Tibial nerve (tissue), 4 donors: ENCODE measurements at places on chromosomes 16 and 17.
A peak's percentile ranks its signal among the peaks of the same experiment; 100 is the strongest.

DNA sequence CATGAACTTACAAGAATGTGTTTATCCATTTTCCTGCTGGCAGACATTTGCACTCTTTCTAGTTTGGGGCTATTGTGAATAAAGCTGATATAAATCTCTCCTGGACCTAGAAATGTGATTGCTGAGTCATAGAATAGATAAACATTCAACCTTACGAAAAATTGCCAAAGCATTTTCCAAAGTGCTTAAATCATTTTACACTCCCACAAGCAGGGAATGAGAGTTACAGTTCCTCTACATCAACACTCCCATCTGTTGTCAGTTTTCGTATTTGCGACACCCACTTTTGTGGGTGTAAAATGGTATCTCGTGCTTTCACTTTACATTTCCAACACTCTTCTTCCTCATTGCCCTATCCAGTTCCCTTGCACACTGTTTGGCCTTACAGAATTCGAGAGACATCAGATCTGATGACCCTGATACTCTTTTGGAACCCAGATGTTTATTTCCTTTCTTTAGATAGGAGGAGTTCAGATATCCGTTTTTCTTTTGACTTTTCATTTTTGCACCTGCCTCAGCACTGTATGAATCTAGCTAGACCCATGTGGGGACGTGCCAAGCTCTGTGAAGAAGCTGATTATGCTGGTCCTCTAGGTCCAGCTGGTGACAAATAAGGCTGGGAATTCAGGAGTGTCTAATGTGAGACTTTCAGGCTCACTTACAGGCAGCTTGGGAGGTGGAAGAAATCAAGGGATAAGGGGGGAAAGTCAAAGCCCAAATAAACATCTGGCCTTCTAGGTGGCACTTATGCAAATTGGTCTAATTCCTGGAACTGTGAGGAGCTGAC, 14.0 kb downstream of the SOX9 start:
- H3K27ac ChIP-seq: no peak overlapping the region
- DNase-seq: no peak
- no peak overlapping the region for H3K4me3 ChIP-seq
- H3K4me1 ChIP-seq: no peaks in the 10 kb centered on the region
- H3K36me3 ChIP-seq: no peaks in the 10 kb centered on the region

- H3K27me3 ChIP-seq: no peaks in the 10 kb centered on the region
- H3K4me1 ChIP-seq: no peaks in the 10 kb centered on the region
- peak; percentile 19 for DNase-seq
- H3K4me3 ChIP-seq: no peak overlapping the region
- H3K36me3 ChIP-seq: no peaks in the 10 kb centered on the region
Measured at GRCh38 chr16:73794994-73795393, 501.6 kb upstream of the PSMD7 start.

DNA sequence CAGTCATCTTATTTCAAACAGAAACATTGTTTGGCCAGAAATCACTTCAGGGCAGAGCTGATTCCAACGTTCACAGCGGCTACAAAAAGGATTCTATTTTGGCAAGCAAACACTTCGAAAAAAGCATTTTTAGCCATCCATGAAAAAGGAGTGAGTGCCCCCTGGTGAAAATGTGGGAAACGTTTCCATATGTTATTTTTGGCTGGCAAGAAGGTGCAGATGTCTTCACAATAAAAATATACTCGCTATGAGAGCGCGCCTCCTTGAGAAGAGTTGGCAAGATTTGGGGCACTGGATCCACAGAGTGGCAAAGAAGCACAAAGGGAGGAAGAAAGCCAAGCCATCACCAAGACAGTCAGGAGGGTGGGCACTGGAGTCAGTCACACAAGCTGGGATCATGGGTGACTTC, 191.1 kb downstream of the CHD9NB start:
- H3K4me1 ChIP-seq: no peaks in the 10 kb centered on the region
- no peak overlapping the region for H3K27ac ChIP-seq
- H3K4me3 ChIP-seq: no peak overlapping the region
- H3K27me3 ChIP-seq: no peaks in the 10 kb centered on the region
- no peak for DNase-seq

- no peak within 1 kb of the TSS for H3K27ac ChIP-seq
- H3K36me3 ChIP-seq: no peaks in the 10 kb centered on the region
- H3K4me3 ChIP-seq: no peak within 1 kb of the TSS
- H3K4me1 ChIP-seq: no peaks in the 10 kb centered on the region
- no peak for DNase-seq
Measured at GRCh38 chr17:18377437-18378204, at the start of gene EVPLL. Gene EVPLL (plus strand): TSS chr17:18377778. CDS start chr17:18380938, 3,160 bp downstream.

DNA sequence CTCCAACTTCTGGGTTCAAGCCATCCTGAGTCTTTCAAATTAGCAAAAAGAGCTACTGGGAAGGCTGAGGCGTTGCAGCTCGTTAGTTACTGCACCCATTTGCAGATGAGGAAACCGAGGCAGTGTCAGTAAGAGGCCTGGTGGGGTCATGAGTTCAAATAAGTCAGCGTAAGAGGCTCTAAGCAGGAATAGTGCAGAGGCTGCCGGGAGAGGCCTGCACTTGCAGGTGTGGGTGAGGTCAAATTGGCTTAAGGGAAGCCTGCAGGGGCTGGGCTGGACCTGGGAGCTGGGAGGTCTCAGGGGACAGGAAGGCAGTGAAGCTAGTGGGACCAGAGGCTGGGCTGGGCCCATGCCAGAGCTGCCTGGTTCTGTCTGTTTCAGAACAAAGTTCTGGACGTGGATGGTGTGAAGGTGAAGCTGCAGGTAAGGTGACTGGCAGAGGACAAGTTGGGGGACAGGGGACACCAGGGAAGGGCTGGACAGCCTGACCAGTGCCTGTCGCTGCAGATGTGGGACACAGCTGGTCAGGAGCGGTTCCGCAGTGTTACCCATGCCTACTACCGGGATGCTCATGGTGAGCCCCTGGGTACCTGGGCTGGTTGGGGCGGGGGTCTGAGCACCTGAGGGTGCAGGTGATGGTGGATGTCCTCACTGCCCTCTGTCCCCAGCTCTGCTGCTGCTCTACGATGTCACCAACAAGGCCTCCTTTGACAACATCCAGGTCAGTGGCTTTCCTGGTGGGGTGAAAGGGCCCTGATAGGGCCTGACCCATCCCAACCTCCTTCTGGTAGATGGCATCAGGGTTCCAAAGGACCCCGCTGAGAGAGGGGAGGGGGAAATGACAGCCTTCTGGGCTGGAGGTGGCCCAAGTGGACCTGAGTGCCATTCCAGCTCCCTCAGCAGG, 3.0 kb downstream of the RAB26 start:
- H3K4me3 ChIP-seq: no peak overlapping the region
- no peaks in the 10 kb centered on the region for H3K27me3 ChIP-seq
- H3K4me1 ChIP-seq: no peaks in the 10 kb centered on the region

DNA sequence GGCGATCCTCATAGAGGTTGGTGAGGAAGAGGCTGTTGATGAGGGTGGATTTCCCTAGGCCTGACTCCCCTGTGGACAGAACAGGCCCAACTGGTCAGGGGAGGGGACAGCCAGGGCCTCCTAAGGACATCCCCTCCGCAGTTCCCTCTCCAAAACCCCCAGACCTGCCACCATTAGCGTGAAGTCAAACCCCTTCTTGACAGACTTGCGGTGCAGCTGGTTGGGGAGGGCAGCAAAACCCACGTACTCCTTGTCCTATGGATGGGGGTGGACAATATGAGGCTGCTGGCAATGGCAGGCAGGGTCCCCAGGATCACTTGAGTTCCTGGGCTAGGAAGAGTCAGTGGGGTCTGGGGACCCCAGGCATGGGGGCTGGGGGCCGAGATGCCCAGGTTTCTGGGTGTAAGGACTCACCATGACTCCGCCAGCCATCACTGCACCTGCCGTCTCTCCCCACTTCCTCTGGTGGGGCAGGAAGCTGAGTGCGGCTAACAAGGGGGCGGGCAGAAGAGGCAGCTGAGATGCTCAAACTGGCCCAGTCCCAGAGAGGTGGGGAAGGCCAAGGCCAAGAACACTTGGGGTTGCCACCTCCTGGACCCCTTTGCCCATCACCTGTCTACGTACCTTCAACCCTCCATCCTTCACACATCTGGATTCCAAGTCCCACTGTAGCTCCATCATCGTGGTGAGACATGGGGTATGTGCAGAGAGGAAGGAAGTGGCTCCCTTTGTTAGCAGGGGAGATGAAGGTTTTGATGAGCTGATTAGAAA, at the start of gene SEPTIN1:
SEPTIN1 (minus strand) TSS at position 451 of the 771 bp plus-strand sequence; CDS start at position 432, 19 bp downstream.
- H3K36me3 ChIP-seq: no peaks in the 10 kb centered on the region
- peaks cover 21% of the 10 kb centered on the region for H3K4me1 ChIP-seq
- no peak within 1 kb of the TSS for H3K4me3 ChIP-seq

DNA sequence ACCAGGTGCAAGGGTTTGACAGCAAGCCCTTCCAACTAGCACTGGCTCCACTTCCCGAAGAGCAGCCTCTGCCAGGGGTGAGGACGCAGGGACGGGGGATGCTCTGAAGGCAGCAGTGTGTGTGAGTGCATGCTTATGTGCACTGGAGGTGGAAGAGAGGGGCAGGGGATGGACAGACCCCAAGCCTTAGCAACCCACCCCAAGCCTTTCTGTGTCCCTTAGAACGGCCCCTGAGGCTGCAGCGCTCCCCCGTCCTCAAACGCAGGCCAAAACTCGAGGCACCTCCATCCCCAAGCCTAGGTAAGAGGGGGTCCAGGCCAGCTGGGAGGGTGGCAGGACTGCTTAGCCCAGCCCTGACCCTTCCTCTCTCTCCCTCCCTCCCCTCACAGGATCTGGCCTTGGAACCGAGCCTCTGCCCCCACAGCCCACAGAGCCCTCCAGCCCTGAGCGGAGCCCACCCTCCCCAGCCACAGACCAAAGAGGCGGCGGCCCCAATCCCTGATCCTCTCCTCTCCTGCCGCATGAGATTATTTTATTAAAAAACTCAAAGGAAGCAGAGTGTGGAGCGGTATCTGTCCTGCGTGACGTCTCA, 2.9 kb downstream of the ACD start:
- H3K36me3 ChIP-seq: peaks cover 23% of the 10 kb centered on the region
- no peak overlapping the region for H3K27ac ChIP-seq
- H3K4me3 ChIP-seq: no peak overlapping the region
- H3K27me3 ChIP-seq: no peaks in the 10 kb centered on the region
- peaks cover 23% of the 10 kb centered on the region for H3K4me1 ChIP-seq

- no peak overlapping the region for H3K4me3 ChIP-seq
- no peak for DNase-seq
Measured at GRCh38 chr17:73371836-73372235, 60.0 kb upstream of the CDC42EP4 start.

- H3K4me3 ChIP-seq: no peak overlapping the region
- DNase-seq: no peak
- H3K27ac ChIP-seq: no peak overlapping the region
- no peaks in the 10 kb centered on the region for H3K27me3 ChIP-seq
Measured at GRCh38 chr17:48155889-48156611, 48.5 kb downstream of the SNX11 start.

- peaks cover 15% of the 10 kb centered on the region for H3K4me1 ChIP-seq
- no peaks in the 10 kb centered on the region for H3K27me3 ChIP-seq
- H3K27ac ChIP-seq: peak overlapping the region; percentile 98
Measured at GRCh38 chr16:66515596-66516508, 34.1 kb downstream of the TK2 start.

GRCh38 chr16:55033225-55034156, 102.8 kb downstream of the IRX5 start:
- no peaks in the 10 kb centered on the region for H3K36me3 ChIP-seq
- H3K27ac ChIP-seq: no peak overlapping the region
- DNase-seq: no peak
- no peaks in the 10 kb centered on the region for H3K4me1 ChIP-seq
- H3K4me3 ChIP-seq: no peak overlapping the region
- H3K27me3 ChIP-seq: no peaks in the 10 kb centered on the region

- peaks cover 74% of the 10 kb centered on the region for H3K36me3 ChIP-seq
- no peak overlapping the region for H3K4me3 ChIP-seq
- H3K27ac ChIP-seq: no peak overlapping the region
Measured at GRCh38 chr17:1058423-1059130, 61.6 kb downstream of the TIMM22 start.

DNA sequence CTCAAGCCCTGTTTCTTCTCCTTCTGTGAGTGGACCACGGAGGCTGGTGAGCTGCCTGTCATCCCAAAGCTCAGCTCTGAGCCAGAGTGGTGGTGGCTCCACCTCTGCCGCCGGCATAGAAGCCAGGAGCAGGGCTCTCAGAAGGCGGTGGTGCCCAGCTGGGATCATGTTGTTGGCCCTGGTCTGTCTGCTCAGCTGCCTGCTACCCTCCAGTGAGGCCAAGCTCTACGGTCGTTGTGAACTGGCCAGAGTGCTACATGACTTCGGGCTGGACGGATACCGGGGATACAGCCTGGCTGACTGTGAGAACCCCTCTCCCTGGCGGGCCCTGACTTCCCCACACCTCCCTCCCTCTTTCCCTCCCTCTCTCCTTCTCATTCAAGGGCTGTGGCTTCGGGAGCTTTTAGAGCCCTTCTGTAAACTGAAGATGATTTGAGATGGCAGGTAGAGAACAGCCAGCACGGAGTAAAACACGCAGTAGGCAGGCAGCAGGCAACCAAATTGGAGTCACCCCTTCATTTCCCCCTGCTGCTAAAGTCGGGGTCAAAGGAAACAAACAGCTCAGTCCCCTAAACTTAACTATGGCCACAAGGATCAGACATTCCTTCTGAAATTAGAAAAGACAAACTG, 3.9 kb downstream of the SPACA3 start:
- H3K4me3 ChIP-seq: no peak overlapping the region
- H3K4me1 ChIP-seq: peaks cover 7% of the 10 kb centered on the region
- H3K36me3 ChIP-seq: no peaks in the 10 kb centered on the region
- H3K27me3 ChIP-seq: no peaks in the 10 kb centered on the region
- no peak overlapping the region for H3K27ac ChIP-seq
- no peak for DNase-seq

DNA sequence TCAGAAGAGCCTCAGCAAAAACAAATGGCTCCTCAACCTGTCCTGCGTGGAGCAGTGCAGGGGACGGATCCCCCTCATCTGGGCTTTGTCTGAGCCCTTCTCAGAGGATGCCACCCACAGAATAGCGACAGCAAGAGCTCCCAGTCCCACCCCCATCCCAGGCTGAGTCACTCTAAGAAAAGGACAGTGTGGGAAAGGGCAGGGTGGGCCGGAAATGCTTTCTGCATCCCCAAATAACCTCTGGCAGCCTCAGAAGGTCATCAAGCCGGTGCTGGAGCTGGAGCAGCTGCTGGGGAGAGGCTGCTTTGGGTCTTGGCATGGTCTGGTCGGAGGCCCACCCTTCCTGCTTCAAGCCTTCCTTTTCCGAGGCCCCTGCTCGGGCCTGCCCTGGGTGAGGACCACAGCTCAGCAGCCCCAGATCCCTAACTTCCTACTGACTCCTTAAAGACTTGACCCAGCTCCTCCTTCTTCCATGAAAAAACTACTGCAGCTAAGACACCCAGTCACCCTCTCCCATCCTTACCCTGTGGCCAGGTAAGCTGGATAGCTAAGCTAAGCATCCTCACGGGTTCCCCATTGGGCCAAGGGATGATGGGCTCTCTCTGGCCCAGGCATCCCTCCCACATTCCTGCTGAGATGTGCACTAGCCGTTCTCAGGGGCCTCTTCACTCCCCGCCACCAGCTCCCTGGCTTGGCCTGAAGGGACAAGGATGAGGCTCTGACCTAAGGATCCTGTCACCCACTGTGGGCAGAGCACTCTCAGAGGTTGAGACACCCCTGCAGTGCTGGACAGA, 8.7 kb downstream of the SLC12A4 start:
- H3K27ac ChIP-seq: peak overlapping the region; percentile 70
- peaks cover 6% of the 10 kb centered on the region for H3K36me3 ChIP-seq
- peaks cover 32% of the 10 kb centered on the region for H3K4me1 ChIP-seq
